ENCODE measurements at places on chromosomes 7 and 10. TPM values are rescaled to one million over a fixed set of nuclear protein-coding genes. Genes with fewer than 3 reads are reported as not detected.

GRCh38 chr7:101466871-101467270 is 104.2 kb downstream of the COL26A1 start:
- no peak overlapping the region for H3K4me3 ChIP-seq
- H3K27ac ChIP-seq: no peak overlapping the region
- no peaks in the 10 kb centered on the region for H3K27me3 ChIP-seq
- DNase-seq: no peak

The CALHM1 gene
- polyA plus RNA-seq: not detected

The HYAL4 gene
- not detected for polyA plus RNA-seq

GRCh38 chr10:124738441-124738840 is 5.7 kb downstream of the FAM53B start:
- no peaks in the 10 kb centered on the region for H3K27me3 ChIP-seq
- peaks cover 34% of the 10 kb centered on the region for H3K4me1 ChIP-seq
- no peak for DNase-seq
- no peak overlapping the region for H3K4me3 ChIP-seq

GRCh38 chr10:110434489-110435096 is 63.1 kb upstream of the DUSP5 start:
- no peaks in the 10 kb centered on the region for H3K27me3 ChIP-seq
- no peak for DNase-seq
- H3K36me3 ChIP-seq: no peaks in the 10 kb centered on the region
- H3K4me1 ChIP-seq: peaks cover 23% of the 10 kb centered on the region
- no peak overlapping the region for H3K4me3 ChIP-seq
- H3K27ac ChIP-seq: no peak overlapping the region

DNA sequence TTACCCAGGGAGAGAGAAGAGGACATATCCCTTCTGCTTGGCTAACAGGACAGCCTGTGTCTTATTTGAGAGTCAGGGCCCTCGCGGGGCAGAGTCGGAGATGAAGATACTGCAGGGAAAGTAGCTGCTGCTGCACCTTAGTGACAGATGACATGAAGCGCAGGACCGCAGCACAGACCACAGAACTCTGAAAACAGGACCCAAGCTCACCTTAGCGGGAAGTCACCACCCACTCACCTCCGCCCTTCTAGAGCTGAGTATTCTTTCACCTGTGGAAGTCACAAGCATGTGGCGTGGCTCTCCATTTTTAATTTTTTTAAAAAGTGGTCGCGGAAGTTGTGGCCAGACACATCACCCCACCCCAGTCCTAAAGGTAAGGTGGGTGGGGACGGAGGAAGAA is 191.4 kb downstream of the FAM107B start:
- no peak for DNase-seq
- no peaks in the 10 kb centered on the region for H3K27me3 ChIP-seq
- H3K27ac ChIP-seq: peak overlapping the region; percentile 49
- no peak overlapping the region for H3K4me3 ChIP-seq
- peaks cover 56% of the 10 kb centered on the region for H3K4me1 ChIP-seq
- H3K36me3 ChIP-seq: peaks cover 33% of the 10 kb centered on the region

GRCh38 chr7:69190763-69191162 is 407.5 kb upstream of the AUTS2 start:
- H3K4me1 ChIP-seq: no peaks in the 10 kb centered on the region
- no peak overlapping the region for H3K27ac ChIP-seq
- H3K36me3 ChIP-seq: no peaks in the 10 kb centered on the region
- no peak overlapping the region for H3K4me3 ChIP-seq

DNA sequence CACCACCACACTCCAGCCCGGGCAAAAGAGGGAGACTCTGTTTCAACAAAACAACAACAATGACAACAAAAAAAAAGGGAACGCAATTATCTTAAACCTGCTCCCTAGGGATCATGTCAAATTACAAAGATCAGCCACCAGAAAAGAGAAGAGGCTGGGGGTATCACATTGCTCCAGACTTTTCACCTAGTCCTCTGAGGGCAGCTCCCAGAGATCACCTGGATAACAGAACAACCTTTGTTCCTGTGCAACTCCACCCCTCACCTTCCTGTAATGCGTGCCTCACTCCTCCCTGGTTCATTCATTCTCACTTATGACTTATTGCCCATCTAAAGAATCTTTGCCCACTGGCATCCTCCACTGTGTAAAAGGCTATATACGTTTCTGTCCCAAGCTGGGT is 31.8 kb downstream of the SVOPL start:
- no peak overlapping the region for H3K27ac ChIP-seq
- H3K4me1 ChIP-seq: peaks cover 2% of the 10 kb centered on the region
- no peak for DNase-seq

The RELN gene
- polyA plus RNA-seq: not detected

DNA sequence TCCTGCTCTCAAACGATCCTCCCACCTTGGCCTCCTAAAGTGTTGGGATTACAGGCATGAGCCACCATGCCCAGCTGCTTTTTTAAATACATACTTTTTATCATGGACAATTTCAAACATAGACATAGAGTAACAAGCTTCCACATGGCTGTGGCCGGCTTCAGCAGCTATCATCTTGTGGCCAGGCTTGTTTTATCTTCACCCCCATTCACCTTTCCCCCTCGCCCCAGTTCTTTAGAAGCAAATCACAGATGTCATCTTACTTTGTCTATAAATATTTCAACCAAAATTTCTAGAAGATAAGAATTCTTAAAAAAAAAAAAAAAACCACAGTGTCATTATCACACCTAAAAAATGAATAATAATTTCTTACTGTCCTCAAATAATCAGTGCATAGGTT is 5.9 kb downstream of the FOXK1 start:
- H3K36me3 ChIP-seq: peaks cover 9% of the 10 kb centered on the region
- H3K27me3 ChIP-seq: no peaks in the 10 kb centered on the region
- no peak overlapping the region for H3K4me3 ChIP-seq
- DNase-seq: no peak
- H3K27ac ChIP-seq: no peak overlapping the region

GRCh38 chr10:69914398-69915214 is 112.9 kb downstream of the COL13A1 start:
- peak; percentile 40 for DNase-seq
- H3K27me3 ChIP-seq: no peaks in the 10 kb centered on the region
- H3K36me3 ChIP-seq: no peaks in the 10 kb centered on the region

The MRPS17 gene
- polyA plus RNA-seq: 14.6 TPM

GRCh38 chr7:41769162-41769561 is 66.3 kb upstream of the INHBA start:
- no peak overlapping the region for H3K27ac ChIP-seq

The HGF gene
- polyA plus RNA-seq: 18.3 TPM

The KNDC1 gene
- polyA plus RNA-seq: 0.80 TPM

GRCh38 chr7:37391791-37392672 is 56.6 kb downstream of the ELMO1 start:
- H3K27ac ChIP-seq: peak overlapping the region; percentile 76
- H3K4me1 ChIP-seq: peaks cover 46% of the 10 kb centered on the region
- no peaks in the 10 kb centered on the region for H3K27me3 ChIP-seq
- peak; percentile 21 for DNase-seq
- no peaks in the 10 kb centered on the region for H3K36me3 ChIP-seq

DNA sequence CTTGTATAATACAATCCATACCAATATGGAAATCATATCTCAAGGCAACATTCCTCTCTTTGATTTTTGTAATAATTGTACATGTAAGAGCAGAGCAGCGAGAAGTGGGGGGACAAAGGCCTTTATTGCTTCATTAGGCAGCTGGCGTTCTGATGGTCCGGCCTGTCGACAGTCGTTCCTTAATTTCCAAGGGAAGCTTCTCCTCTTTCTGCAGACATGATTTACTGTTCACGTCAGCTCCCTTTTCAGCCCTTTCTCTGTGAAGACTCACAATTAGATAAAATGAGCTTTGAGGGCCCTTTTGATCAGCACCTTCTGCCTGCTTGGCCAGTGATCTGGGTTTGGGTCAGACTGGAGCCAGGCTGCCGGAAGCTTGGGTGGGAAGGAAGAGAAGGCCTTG is 65.6 kb upstream of the CTBP2 start:
- H3K27me3 ChIP-seq: no peaks in the 10 kb centered on the region
- no peak overlapping the region for H3K4me3 ChIP-seq
- no peak for DNase-seq
- no peak overlapping the region for H3K27ac ChIP-seq
- H3K4me1 ChIP-seq: no peaks in the 10 kb centered on the region
- no peaks in the 10 kb centered on the region for H3K36me3 ChIP-seq

GRCh38 chr7:35908331-35909216 is 107.7 kb downstream of the SEPTIN7 start:
- DNase-seq: no peak
- H3K4me3 ChIP-seq: no peak overlapping the region
- H3K27me3 ChIP-seq: no peaks in the 10 kb centered on the region
- H3K36me3 ChIP-seq: peaks cover 11% of the 10 kb centered on the region
- H3K27ac ChIP-seq: no peak overlapping the region

- H3K36me3 ChIP-seq: peaks cover 2% of the 10 kb centered on the region
- H3K4me3 ChIP-seq: no peak overlapping the region
- H3K27me3 ChIP-seq: no peaks in the 10 kb centered on the region
- H3K4me1 ChIP-seq: no peaks in the 10 kb centered on the region
Measured at GRCh38 chr7:131096267-131096927, 231.3 kb upstream of the MKLN1 start.
